ENCODE measurements at places on chromosomes 13 and 19. TPM values are rescaled to one million over a fixed set of nuclear protein-coding genes. Genes with fewer than 3 reads are reported as not detected.

SCEL gene
- total RNA-seq: 2.7 TPM

CYP4F2 gene
- 11.1 TPM for total RNA-seq

- DNase-seq: no peak
These were observed 186.5 kb upstream of the ATXN8OS start for GRCh38 chr13:69921156-69921555.

DNA sequence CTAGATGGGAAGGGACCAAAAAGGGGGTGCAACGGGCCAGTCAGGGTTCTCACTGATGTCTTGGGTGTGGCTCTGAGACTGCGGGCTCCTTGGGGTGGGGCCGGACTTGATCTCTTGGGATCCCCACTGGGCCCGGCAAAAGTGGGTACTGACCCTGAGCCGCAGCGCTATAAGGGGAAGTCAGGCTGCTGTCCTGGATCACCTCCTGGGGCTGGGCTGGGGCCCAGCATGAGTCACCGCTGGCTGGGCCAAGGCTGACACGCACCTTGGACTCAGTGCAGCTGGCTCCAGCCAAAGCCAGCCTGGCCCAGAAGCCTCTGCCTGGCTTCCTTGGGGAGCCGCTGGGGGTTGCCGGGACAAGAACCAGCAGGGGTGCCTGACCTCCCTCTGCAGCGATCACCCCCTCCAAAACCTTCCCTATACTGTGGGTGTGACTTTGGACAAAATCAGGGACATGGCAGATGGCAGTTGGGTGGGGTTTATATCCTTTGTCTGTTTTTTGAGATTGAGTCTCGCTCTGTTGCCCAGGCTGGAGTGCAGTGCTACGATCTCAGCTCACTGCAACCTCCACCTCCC, 617 bp upstream of the IQCN start:
- DNase-seq: peak; percentile 85
